ENCODE measurements at places on chromosomes 12 and 14.

DNA sequence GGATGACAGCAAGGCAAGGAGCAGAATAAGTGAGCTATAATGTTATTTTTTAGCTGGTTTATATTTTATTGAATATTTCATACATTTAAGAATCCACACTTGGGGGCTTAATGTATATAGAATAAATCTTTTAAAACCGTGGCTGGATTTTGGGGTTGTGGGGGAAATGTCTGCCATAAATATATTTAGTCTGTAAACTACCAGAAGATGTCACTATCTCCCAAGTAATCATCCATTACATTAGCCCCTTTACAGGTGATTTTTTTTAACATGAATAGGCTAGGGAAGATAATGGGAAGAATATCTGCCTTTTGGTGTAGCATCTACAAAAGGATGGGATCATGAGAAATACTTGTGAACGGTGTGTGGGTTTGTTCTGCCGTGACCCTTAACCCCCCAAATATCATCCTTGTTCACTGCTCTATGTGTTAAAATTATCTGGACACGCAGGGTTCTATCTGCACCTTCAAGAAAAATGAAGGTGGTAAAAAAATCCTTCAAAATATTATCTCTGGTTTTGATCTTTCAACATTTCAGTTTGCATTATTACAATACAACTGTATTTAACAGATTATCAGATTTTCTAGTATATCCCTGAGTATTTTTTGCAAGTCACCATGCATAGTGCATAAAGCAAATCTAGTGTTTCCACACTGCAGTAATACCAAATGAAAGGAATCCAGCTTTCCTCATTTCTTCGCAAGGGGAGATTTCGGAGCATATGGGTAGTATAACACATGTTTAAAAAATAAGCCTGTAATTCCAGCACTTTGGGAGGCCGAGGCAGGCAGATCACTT lies 8.0 kb upstream of the SLC17A8 start:
- no peak for DNase-seq

DNA sequence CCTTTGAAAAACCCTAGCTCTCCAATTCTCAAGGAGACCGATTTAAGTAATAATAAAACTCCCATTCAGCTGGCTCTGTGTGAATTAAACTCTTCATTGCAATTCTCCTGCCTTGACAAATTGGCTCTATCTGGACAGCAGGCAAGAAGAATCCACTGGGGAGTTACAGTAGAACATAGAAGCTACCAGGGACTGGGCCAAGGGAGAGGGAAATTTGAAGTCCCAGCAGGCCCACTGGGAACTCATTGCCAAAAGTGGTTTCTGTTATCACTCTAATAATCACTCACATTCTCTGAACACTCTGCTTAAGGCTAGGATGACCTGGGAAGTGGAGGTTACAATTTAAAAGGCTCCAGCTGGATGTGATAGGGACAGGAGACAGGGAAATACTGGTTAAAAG lies 384.5 kb upstream of the CCDC196 start:
- no peak for DNase-seq

DNA sequence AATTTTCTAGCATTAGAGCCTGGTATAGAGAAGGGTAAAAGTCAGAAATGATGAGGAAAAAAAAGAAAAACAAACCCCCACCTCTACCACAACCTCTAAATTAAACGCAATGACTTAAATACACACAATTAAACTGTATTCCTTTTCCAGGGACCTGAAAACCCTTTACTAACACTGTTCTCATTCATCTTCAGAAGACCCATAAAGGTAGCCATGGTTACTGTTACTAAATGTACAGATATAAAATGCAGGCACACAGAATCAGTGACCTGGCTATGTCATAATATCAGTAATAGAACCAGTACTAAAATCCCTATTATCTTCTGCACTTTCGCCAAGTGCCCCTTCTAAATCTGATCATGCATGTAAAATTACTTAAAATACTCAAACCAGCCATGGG lies 1.4 kb downstream of the ACIN1 start:
- DNase-seq: no peak

DNA sequence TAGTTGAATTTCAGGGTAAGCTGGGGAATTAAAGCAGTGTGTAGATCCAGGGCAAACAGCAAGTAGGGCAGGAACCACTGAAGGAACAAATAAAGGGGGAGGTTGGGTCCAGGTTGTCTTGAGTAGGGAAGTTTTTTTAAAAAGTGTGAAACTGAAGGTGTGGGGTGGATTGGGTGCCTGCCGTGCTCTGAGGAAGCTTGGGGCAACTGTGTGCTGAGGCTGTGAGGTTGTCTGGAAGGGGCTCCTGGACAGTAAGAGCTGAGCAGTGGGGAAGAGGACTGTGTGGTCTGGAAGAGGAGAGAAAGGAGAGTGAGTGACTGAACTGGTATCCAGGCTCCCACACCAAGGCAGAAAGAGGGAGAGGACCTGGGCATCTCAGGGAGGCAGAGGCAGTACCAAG lies 10.9 kb upstream of the GPR162 start:
- no peak for DNase-seq

- DNase-seq: no peak
Measured at GRCh38 chr12:47110718-47111391, 31.1 kb upstream of the AMIGO2 start.
